Astrocyte (in vitro differentiated cells and primary cell): ENCODE measurements at places on chromosomes 12 and 14. TPM values are rescaled to one million over a fixed set of nuclear protein-coding genes. Genes with fewer than 3 reads are reported as not detected.

GRCh38 chr14:24425704-24426103 lies 3.8 kb downstream of the CBLN3 start:
- H3K27ac ChIP-seq = peak overlapping the region; percentile 2
- no peaks in the 10 kb centered on the region for H3K36me3 ChIP-seq
- H3K27me3 ChIP-seq = peaks cover 18% of the 10 kb centered on the region
- peaks cover 12% of the 10 kb centered on the region for H3K4me1 ChIP-seq
- peak; percentile 66 for DNase-seq
- H3K4me3 ChIP-seq = no peak overlapping the region

Gene PPP2R3C
- 24.4 and 28.3 TPM in 2 replicates for total RNA-seq

DNA sequence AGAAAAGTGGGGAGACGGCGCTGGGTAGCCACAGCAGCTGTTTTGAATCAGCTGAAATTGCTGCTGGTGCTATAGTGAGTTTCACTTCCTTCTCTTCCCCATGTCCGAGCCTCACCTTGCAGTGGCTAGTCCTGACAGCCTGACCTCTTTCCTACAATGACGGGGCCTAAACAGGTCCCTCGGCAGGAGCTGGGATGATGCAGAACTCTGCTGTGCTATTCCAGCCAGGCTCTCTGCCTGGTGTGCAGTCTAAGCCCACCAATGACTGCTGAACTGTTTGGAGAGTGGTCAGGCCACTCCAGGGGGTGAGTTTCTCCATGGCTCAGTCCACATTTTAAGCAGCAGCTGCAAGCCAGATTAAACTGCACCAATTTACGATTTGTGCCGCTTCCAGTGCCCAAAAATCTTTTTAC lies 207.3 kb downstream of the TTC7B start:
- no peak overlapping the region for H3K4me3 ChIP-seq
- no peak for DNase-seq
- no peaks in the 10 kb centered on the region for H3K36me3 ChIP-seq
- H3K4me1 ChIP-seq = no peaks in the 10 kb centered on the region
- no peak overlapping the region for H3K27ac ChIP-seq

Gene VDR
- total RNA-seq = 6.1 and 6.6 TPM in 2 replicates

GRCh38 chr12:104692557-104693218 lies 235.9 kb downstream of the CHST11 start:
- no peaks in the 10 kb centered on the region for H3K27me3 ChIP-seq
- H3K4me3 ChIP-seq = no peak overlapping the region
- DNase-seq = no peak
- H3K36me3 ChIP-seq = no peaks in the 10 kb centered on the region

DNA sequence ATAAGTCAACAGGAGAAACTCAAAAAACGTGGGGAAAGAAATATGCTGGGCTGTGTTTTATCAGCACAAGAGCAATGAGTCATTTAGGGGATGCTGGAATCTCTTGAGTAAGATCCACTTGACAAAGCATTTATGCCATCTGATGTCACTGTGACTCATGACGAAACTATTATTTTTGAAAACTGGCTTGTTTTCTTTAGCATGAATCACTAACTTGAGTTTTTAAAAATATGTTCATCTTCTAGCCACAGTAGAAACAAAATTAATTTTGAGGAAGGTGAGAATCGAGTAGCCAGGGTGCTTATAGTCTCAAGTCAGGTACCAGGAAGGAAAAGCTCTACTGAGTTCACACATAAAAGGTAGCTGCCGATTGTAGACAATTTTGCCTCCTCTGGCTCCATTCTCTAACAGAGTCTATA lies 456.2 kb upstream of the MGAT4C start:
- no peaks in the 10 kb centered on the region for H3K36me3 ChIP-seq
- peak overlapping the region; percentile 15 for H3K4me3 ChIP-seq
- peak overlapping the region; percentile 87 for H3K27ac ChIP-seq
- H3K27me3 ChIP-seq = no peaks in the 10 kb centered on the region
- H3K4me1 ChIP-seq = peaks cover 15% of the 10 kb centered on the region

DNA sequence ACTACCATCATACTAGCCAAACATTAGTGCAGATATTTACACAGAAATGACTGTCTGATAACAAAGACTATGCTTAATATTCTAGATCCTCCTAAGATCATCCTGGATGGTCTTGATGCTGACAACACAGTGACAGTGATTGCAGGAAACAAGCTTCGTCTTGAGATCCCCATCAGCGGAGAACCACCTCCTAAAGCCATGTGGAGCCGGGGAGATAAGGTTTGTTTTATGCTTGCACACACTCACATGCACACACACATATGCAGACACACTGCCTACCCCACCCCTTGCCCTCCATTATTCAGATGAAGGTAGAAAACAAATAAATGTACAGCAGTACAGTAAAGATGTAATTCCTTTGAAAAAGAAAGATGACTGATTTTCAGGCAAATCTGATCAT lies 44.4 kb upstream of the CHPT1 start:
- no peaks in the 10 kb centered on the region for H3K36me3 ChIP-seq
- H3K4me1 ChIP-seq = no peaks in the 10 kb centered on the region
- DNase-seq = no peak
- H3K27me3 ChIP-seq = no peaks in the 10 kb centered on the region
- no peak overlapping the region for H3K4me3 ChIP-seq

Gene CD163L1
- total RNA-seq = 1.3 and 1.6 TPM in 2 replicates

- H3K27me3 ChIP-seq = no peaks in the 10 kb centered on the region
- no peaks in the 10 kb centered on the region for H3K36me3 ChIP-seq
- no peak for DNase-seq
Measured at GRCh38 chr14:105047283-105048016, 17.8 kb downstream of the GPR132 start.

DNA sequence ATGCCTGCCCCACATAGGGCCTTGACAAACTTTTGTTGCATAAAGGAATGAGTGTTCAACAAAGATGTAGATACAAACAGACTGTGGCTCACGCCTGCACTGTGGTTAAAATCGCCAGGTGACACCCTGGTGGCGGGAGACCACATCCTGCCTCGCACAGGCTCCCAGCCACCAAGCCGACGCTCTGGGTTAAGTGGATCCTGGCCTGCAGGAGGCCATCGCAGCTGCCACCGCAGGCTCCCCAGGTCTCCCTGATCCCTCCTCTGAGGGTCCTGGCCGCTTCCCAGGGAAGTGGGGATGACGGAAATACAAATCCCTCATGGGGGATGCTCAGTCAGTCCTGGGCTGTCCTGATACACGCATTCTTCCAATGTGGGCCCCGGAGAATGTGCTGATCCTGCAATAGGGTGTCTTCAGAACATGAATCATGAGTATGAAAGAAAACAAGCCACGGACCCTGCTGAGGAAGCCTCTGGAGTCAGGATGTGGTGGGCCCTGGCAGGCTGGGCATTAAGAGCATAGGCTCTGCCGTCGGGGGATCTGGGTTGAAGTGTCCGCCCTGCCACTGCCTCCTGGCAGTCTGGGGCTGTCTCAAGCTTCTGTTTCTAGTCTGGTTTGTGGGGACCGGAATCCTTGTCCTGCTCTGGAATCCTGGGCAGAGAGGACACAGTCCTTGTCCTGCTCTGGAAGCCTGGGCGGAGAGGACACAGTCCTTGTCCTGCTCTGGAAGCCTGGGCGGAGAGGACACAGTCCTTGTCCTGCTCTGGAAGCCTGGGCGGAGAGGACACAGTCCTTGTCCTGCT lies 53.5 kb upstream of the BEGAIN start:
- H3K4me1 ChIP-seq = peaks cover 21% of the 10 kb centered on the region

- no peaks in the 10 kb centered on the region for H3K36me3 ChIP-seq
- peaks cover 66% of the 10 kb centered on the region for H3K27me3 ChIP-seq
- no peak overlapping the region for H3K27ac ChIP-seq
- DNase-seq = no peak
- peaks cover 3% of the 10 kb centered on the region for H3K4me1 ChIP-seq
Measured at GRCh38 chr12:2034633-2035430, 18.0 kb upstream of the CACNA1C start.

Gene HOXC6
- total RNA-seq = not detected in 2 replicates

Gene WSCD2
- 0.10 and 0.11 TPM in 2 replicates for total RNA-seq

- peak overlapping the region; percentile 95 for H3K27ac ChIP-seq
- no peaks in the 10 kb centered on the region for H3K36me3 ChIP-seq
- peaks cover 4% of the 10 kb centered on the region for H3K4me1 ChIP-seq
- H3K27me3 ChIP-seq = no peaks in the 10 kb centered on the region
- DNase-seq = peak; percentile 97
Measured at GRCh38 chr12:93302331-93303229, 75.1 kb upstream of the NUDT4 start.

- H3K4me1 ChIP-seq = no peaks in the 10 kb centered on the region
- H3K4me3 ChIP-seq = no peak overlapping the region
- no peaks in the 10 kb centered on the region for H3K36me3 ChIP-seq
- H3K27ac ChIP-seq = no peak overlapping the region
Measured at GRCh38 chr14:74703043-74703442, 9.8 kb downstream of the AREL1 start.

- peak overlapping the region; percentile 13 for H3K27ac ChIP-seq
- DNase-seq = peak; percentile 89
- peaks cover 13% of the 10 kb centered on the region for H3K4me1 ChIP-seq
Measured at GRCh38 chr14:100428727-100429126, 105.6 kb downstream of the SLC25A47 start.

DNA sequence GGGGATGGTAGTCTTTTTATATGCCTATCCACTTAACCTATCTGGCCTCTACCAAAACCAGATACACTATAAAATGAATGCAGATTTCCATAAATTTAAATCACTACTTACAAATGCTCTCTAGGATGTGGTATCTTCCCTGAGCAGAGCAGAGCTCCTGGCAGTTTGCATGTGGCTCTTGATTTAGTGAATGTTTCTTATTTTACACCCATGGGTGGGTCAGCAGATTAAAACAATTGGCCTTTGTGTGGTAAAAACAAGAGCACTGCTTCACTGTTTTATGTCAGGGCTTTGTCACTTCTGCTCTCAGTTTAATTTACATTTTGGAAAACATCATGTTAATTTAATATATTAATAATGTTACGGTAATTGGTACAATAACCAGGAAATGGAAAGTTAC lies 5.5 kb downstream of the TAS2R19 start:
- no peaks in the 10 kb centered on the region for H3K4me1 ChIP-seq
- H3K36me3 ChIP-seq = peaks cover 3% of the 10 kb centered on the region
- no peaks in the 10 kb centered on the region for H3K27me3 ChIP-seq
- H3K27ac ChIP-seq = no peak overlapping the region
- H3K4me3 ChIP-seq = no peak overlapping the region

DNA sequence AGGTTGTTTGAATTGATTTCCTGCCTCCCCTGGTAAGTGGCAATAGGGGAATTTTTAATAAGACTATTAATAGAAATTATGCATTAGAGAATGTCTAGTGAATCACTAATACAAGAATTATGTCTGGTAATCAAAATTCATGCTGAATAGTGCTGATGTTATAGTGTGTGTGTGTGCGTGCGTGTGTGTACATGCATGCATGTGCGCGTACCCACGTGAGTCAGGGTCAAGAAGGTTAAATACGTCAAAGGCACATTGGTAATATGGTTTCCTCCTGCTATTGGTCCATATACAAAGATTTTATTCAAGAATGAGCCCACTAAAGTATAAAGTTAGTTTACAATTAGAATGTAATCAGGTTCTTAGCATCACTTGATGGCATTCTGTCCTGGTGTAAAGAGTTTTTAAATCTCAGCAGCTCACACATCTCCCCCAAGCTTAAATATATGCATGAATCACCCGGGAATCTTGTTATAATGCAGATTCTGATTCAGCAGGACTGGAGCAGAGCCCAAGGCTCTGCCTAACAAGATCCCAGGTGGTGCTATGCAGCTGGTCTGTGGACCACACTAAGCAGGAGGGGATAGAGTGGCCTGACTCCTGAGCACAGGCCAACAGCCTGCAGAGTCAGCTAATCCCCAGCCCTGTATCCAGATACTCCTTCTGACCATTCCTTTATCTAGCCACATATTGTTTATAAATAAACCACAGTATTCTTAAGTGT lies 43.9 kb downstream of the TTC9 start:
- no peaks in the 10 kb centered on the region for H3K36me3 ChIP-seq
- no peaks in the 10 kb centered on the region for H3K27me3 ChIP-seq
- no peak overlapping the region for H3K27ac ChIP-seq
- H3K4me3 ChIP-seq = no peak overlapping the region
- DNase-seq = peak; percentile 24
- H3K4me1 ChIP-seq = no peaks in the 10 kb centered on the region

DNA sequence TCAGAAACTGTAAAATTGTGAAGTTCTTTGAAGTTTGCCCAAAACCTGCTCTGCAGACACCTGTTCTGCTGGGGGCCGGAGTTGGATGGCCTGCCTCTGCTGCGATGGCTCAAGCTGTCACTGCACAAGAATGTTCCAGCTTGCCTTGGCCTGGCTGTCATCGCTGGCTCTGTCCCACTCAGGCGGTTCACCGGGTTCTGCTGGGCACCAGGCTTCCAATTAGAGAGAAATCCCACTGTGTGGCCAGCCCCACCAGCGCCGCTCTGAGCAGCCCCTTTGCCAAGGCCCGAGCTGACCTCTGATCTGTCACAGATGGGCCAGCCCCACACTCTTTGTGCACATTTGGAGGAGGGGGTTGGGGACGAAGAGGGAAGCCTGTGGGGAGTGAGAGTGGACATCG lies 71.7 kb upstream of the GPATCH2L start:
- no peaks in the 10 kb centered on the region for H3K36me3 ChIP-seq
- no peak overlapping the region for H3K27ac ChIP-seq
- no peaks in the 10 kb centered on the region for H3K27me3 ChIP-seq
- no peak for DNase-seq
- no peaks in the 10 kb centered on the region for H3K4me1 ChIP-seq
- no peak overlapping the region for H3K4me3 ChIP-seq

Gene TMTC3
- 49.0 and 55.7 TPM in 2 replicates for total RNA-seq

DNA sequence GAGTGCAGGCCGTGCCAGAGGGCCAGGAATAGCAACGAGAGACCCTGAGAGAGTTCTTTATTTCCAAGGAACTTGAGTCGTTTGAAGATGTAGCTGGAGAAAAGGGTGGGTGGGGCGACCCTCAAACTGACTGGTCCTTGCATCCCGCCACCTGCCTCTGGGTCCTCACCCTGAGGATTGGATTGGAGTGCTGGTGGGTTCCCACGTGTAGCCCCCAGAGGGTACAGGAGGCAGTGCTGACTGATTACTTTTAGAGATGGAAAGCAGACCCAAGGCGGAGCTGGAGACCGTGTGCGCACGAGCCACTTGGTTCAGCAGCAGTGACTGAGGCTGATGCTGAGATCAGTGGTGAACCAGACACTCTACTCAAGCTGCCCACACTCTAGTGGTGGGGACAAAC lies 6.9 kb downstream of the EMG1 start:
- H3K27me3 ChIP-seq = no peaks in the 10 kb centered on the region
- no peak for DNase-seq
- H3K4me3 ChIP-seq = no peak overlapping the region
- H3K4me1 ChIP-seq = no peaks in the 10 kb centered on the region
- H3K36me3 ChIP-seq = peaks cover 50% of the 10 kb centered on the region
- no peak overlapping the region for H3K27ac ChIP-seq

Gene DHRS4L2
- total RNA-seq = 13.4 and 15.8 TPM in 2 replicates

Gene SIX1
- 0.07 and 0.20 TPM in 2 replicates for total RNA-seq
